Caco-2 (cell line): ENCODE measurements at places on chromosomes 12 and 14.

DNA sequence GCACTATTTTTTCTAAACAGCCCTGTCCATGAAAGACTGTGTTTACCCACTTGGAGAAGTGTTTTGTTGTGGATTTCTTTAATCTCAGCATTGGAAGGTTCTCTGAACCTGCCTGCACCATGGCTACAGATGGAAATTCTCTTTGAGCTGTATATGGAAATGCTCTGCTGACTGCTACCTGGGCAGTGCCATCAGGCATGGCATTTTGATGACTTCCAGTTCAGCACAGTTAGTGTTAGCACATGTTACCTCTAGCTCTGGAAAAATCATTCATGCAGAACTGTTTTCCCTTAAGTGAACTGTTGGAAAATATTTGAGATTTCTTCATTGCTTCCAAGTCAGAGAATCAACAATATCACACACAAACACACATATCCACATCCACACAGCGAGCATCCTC is 52.6 kb upstream of the RIC8B start:
- DNase-seq = no peak

DNA sequence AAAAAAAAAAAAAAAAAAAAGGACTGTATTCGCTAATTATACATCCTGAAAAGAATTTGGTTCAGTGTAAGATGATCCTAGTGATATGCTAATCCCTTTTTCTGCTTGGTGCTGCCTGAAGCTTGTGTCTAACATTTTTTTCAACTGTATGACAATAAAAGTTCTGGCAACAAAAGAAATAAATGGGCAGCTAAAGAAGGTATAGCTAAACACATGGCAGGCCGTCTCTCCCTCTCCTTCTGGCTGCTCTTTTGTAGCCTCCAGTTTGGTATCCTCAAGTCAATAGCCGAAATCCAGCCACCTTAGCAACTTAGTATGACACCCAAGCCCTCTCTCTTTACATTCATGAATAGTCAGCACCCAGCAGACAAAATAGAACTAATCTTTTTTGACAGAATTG is 198.3 kb upstream of the OTX2 start:
- DNase-seq = no peak

GRCh38 chr12:100564905-100565467 is 8.5 kb upstream of the GAS2L3 start:
- no peak for DNase-seq

- DNase-seq = no peak
Measured at GRCh38 chr12:132139912-132140311, 4.2 kb downstream of the DDX51 start.

- no peak for DNase-seq
Measured at GRCh38 chr14:51963286-51963685, 26.1 kb upstream of the RTRAF start.

DNA sequence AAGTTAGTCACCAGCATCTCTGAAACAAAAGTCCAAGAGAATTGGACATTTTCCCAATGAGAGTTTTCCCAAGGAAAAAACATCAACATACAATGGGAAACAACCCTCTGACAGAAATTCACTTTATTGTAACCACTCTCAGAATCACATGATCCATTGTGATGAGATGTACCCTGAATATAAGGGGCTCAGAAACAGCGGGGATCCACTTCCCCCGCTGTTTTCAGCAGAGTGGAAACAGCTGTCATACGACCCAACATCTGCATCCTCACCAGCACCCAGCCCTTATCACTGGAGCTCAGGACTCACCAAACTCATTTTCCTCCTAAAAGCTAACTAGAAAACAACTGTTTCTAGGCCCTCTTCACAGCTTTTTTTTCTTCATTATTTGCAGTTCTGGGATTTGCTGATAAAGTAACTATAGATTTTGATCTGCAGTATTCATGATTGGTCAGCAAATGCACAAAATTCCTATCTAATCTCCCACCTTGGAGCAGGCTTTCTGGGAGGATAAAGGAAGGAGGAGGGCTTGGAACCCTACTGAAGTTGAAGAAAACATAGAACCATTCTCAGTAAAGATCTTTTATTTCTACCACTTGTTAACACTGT is 31.3 kb downstream of the CORO1C start:
- DNase-seq = no peak
